ENCODE measurements at places on chromosomes 16 and 17.
A peak's percentile ranks its signal among the peaks of the same experiment; 100 is the strongest.

DNA sequence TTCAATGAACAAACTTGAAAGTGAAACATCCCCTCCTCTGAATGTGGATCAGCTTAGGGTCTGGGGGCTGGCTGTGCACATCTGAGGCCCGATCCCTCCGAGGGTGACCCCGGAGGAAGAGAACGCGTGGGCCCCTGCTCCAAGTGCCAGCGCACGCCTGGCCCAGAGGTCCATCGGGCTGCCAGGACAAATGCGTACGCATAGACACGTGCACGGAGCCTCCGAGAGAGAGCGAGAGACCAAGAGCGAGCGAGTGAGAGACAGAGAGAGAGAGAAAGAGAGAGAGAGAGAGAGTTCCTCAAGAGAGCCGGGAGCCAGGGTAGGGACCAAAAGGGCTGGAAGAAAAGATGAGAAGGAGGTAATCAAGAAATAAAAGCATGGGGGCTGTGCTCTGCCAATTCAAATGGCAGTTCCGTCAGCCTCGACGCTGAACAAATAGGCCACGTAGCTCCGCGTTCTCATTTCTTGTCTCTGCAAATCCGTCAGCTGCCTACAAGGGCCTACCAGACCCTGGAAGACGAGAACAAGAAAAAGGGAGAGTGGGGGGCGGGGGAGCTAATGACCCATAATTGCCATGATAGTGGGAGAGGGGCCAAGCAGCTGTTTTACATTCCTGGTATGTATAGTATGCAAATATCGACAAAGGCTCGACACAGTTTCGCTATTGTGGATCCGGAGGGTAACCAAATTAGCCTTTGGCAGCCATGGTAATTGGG, 435.3 kb upstream of the ZFHX3 start:
- DNase-seq: no peak

- DNase-seq: no peak
These were observed 13.6 kb downstream of the MRM1 start for GRCh38 chr17:36614933-36615332.

DNA sequence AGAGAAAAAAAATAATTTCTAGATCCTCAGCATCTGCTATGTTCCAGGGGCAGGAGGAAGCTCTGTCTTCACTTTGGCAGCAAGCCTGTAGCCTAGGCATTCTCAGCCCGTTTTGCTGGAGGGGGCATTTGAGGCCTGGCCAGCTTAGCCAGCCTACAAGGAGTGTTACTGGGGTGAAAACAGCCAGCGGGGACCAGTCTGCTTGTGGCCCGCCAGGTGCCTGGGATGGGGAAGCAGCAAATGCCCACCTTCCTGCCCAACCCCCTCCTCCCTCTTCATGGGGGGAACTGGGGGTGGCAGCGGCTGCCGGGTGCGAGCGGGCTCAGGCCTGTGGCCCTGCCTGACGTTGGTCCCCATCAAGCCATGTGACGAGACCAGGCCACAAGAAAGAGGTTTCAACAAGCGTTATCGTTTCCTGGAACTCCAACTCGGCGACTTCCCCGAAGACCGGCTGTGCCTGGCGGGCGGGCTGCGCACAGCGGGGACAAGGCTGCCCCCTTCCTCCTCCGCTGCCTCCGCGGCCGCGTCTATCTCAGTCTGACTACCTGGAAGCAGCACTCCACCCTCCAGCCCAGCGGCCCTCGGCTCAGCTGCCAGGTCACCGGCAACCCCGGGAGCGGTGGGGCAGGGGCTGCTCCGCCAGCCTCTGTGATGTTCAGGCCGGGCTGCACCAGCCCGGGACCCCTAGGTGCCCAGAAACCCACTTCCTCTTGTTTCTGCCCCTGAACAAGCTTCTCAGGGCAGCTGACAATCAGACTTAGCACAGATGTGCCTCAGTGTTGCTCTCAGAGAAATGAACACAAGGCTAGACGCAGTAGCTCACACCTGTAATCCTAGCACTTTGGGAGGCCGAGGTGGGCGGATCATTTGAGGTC, 22.9 kb downstream of the SOCS1 start:
- no peak for DNase-seq

DNA sequence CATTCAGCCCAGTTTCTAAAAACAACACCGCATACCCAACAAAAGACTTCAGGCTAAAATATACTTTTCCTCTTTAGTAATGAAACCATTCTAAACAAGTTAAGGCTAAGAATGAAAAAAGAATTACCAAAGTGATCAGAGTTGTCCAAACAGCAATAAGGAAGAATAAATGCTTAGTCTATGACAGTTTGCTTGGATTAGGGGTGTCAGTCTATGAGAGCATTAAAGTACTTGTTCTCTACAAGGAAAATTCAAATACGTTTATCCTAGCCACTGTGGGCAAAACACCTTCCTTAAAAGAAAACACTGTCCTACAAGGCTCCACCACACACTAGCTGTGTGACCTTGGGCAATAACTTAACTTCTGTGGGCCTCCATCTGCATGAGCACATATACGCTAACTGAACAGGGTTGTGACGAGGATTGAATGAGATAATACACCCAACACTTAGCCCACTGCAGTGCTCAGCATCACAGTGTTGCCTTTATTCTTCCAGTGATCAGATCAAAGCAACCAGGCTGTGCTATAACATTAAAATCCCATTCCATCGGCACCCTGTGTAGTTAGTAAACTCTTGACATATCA, 53.6 kb downstream of the TEX2 start:
- DNase-seq: no peak

- no peak for DNase-seq
These were observed 762 bp upstream of the RBL2 start for GRCh38 chr16:53433509-53433908.

GRCh38 chr17:7716901-7717755, at the start of gene DNAH2:
TSS of gene DNAH2 (plus strand) at chr17:7717744. CDS start at chr17:7719735, 1,991 bp downstream.
- DNase-seq: peak; percentile 80

- DNase-seq: no peak
These were observed 92.4 kb downstream of the RPGRIP1L start for GRCh38 chr16:53611179-53611696.

GRCh38 chr16:47387026-47387734, 73.7 kb downstream of the ITFG1 start:
- no peak for DNase-seq

DNA sequence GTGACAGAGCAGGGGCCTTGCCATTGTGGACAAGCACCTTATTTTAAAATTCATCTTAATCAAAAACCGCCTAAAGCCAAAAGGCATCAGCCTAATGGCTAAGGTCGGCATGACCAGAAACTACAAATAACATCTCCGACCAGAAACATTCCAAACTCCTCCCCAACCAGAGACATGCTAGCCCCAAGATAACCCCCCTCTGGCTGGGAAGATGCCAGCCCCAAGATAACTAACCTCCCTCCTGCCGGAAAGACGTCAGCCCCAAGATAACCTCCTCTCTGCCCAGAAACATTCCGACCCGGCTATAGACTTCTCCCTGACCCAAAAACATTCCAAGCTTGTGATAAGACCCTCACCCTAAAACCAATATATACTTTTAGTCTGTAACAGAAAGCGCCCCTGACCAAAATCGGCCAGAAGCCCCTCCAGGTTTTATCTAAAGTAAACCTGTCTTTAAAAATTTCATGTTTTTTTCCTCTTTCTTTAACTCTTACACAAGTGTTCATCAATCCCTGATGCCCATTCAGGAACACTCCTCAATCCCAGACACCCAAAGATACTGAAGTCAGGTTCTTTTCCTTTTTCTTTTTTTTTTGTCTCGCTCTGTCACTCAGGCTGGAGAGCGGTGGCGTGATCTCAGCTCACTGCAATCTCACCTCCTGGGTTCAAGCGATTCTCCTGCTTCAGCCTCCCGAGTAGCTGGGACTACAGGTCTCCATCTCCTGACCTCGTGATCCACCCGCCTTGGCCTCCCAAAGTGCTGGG, 32.7 kb downstream of the TLE7 start:
- DNase-seq: no peak

GRCh38 chr16:22008215-22009059, 526 bp downstream of the MOSMO start:
- no peak for DNase-seq

DNA sequence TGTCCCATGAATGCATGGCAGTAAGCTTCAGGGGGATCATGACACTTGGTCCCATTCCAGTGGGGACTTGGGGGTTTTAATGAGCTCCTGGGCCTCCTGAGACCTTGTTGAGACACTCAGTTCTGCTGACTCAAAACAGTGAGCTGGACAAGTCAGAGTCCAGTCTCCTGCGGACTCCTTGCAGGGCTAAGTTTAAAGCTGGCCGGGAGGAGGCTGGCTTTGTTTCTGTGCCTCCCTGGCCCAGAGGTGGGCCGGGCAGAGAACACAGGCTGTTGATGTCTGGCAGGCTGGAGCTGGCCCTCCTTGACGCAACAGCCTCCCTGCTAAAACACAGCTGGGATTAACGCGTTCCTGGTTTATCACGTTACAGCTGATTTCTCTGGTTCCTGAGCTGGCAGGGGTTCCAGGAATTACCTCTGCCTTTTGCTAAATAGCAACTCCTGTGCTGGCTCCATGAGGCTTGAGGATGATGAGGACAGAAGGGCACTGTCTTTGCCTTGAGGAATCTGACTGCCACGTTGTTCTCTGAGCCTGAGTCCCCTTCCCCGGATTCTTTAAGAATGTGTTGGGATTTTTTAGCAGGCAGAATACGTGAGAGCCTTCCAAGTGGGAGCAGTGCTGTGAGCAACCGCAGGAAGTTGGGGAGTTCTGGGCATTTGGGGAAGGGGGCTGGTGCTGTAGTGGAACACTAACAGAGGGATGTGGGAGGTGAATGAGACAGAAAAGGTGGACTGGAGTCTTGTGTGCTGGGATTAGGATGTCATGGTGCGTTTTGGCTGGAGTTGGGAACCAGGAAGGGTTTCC, 2.0 kb downstream of the GPT2 start:
- DNase-seq: no peak

DNA sequence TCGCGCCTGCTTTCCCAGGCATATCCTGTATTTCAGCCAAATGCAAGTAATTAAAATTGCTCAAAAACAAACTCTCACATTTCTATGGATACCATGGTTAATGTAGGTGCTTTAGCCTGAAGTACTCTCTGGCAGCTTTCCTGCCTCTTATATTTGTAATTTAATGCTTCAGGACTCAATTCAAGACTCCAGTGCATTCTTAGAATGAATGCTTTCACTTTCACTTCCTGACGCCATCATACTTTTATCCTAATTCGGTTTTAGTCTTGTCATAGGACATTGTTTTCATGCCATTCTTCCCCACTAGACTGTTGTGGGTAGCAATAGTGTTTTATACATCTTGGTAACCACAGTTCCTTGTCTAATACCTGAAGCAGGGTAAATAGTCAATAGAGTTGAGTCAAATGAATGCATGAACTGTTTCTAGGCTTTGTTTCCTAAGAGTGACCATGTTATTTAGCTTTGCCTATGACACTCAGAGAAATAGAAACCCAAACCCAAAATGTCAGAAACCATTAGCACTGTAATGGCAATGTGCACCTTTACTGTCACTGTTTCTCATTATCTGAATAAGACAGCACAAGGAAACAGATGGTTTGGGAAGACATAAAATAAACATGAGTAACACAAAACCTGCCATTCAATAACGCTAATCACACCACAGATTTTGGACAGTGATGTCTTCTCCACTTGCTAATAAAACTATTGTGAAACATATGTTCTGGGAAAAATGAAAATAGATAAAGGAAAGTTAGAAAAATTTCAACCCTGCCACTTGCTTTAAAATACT, 705.5 kb downstream of the CDH11 start:
- DNase-seq: no peak

- no peak for DNase-seq
These were observed 704.1 kb downstream of the CDH11 start for GRCh38 chr16:64417711-64418227.

- peak; percentile 17 for DNase-seq
These were observed at the start of gene NECAB2 for GRCh38 chr16:83967838-83968305. TSS of gene NECAB2 (plus strand) at chr16:83968244. CDS start at chr16:83968649, 405 bp downstream.

DNA sequence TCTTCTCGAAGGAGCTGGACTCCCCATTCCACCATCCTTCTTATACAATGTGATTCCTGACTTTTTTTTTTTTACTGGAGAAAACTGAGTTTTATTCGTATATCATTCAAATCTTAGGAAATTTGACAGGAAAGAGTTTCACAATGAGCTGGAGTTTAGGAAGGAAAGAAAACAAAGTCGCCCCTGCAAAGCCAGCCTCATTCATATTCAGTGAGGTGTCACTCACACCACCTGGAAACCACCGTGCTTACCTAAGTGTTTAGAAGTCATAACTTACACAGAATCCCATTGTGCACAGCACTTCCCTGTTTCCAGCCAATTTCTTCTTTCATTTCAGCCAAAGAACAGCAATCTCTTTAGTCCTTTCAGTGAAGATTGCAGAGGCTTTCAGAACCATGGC, 90.3 kb upstream of the CHMP6 start:
- no peak for DNase-seq

GRCh38 chr17:31917065-31917529, 15.6 kb upstream of the UTP6 start:
- no peak for DNase-seq

GRCh38 chr17:8118769-8119580, 661 bp upstream of the ALOXE3 start:
- peak; percentile 87 for DNase-seq

DNA sequence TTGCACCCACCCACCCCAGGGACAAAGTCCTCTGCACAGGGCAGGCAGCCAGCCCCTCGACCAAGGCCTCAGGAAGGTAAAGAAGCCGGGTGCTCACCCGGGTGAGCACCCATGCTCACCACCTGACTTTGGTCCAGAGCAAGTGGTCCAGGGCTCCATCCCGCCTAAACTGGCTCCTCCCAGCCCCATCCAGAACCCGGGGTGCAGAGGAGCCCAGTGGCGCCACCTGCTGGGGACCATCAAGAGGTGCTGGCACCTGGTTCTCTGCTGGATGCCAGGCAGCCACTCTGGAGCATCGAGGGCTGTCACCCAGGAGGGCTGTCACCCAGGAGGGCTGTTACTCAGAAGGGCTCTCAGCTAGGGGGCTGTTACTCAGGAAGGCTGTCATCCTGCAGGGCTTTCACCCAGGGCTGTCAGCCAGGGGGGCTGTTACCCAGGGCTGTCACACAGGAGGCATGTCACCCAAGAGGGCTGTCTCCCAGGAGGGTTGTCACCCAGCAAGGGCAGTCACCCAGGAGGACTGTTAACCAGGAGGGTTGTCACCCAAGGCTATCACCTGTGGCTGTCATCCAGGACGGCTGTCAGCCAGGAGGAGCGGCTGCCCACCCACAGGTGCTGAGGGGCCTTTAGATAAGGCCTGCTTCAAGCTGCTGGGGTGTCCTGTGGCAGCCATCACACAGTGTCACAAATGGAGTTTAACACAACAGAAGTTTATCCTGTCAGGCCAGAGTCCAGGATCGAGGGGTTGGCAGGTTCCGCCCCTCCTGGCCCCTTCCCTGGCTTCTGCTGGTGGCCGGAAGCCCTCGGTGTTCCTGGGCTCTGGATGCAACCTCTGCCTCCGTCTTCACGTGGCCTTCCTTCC, 98.5 kb downstream of the TNFRSF13B start:
- no peak for DNase-seq

- DNase-seq: no peak
These were observed 547.2 kb downstream of the KCNJ2 start for GRCh38 chr17:70716551-70716950.

Measured in T1000 (cell line).